ENCODE measurements at places on chromosomes 2 and 18. TPM values are rescaled to one million over a fixed set of nuclear protein-coding genes. Genes with fewer than 3 reads are reported as not detected.

- no peaks in the 10 kb centered on the region for H3K27me3 ChIP-seq
- DNase-seq = no peak
- H3K4me3 ChIP-seq = no peak overlapping the region
- no peaks in the 10 kb centered on the region for H3K36me3 ChIP-seq
- peaks cover 3% of the 10 kb centered on the region for H3K4me1 ChIP-seq
- no peak overlapping the region for H3K27ac ChIP-seq
Measured at GRCh38 chr18:35283923-35284794, 5.9 kb downstream of the ZSCAN30 start.

DNA sequence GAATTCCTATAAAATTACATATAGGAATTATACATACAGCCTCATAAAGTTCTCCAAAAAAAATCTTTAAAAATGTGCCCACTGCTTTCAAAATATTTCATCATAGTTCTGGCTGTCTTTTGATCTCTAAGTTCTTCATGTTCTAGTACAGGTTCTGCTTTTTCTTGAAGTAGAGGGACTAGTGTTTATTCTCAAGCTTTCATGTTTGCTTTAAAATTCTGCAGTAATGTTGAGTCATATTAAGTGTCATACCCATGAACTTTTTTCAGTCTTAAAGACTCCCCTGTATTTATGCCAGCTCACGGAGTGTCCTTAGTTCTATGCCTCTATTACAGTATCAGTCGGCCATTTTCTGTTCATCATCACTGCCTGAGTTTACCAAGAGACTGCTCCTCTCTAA is 54.8 kb upstream of the CCDC141 start:
- no peak overlapping the region for H3K4me3 ChIP-seq
- H3K27ac ChIP-seq = no peak overlapping the region
- H3K27me3 ChIP-seq = no peaks in the 10 kb centered on the region
- H3K4me1 ChIP-seq = peaks cover 9% of the 10 kb centered on the region

GRCh38 chr2:181164699-181165098 is 184.3 kb downstream of the UBE2E3 start:
- DNase-seq = no peak
- H3K27me3 ChIP-seq = no peaks in the 10 kb centered on the region
- no peak overlapping the region for H3K4me3 ChIP-seq
- no peaks in the 10 kb centered on the region for H3K36me3 ChIP-seq

DNA sequence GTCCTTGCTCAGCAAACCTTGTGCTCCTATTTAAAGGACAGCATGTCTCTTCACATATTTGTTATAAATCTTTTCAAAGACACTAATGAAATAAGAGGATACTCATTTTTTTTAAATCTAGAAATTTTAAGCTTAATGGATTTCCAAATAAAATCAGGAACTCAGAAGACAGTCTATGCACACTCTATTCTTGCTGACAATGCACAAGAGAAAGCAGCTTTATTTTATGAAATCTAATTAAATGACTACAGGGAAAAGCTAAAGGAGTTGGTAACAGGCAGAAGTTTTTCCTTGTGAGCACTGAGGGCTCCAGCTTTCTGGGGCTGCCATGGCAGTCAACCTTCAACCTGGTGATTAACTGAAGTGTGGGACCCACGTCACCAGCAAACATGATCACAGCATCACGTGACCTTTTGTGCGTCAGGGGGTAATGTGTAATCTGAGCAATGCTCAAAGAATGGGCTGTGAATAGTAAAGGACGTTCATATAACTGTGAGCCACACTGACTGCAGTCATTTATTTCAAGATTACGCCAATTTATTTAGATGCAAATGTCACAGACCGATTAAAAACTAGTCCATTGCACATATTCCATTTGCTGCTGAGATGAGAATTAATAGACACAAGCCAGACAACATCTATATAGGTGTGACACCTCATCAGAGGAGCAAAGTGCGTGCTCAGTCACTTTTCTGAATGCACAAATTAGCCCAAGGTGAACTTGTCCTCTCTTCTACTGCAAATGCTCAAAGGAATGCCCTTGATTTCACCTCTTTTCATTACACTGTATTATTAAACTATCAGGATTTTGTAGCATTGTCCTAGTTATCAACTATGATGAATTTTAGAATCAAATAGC is 11.6 kb upstream of the DNER start:
- no peaks in the 10 kb centered on the region for H3K36me3 ChIP-seq
- no peak overlapping the region for H3K4me3 ChIP-seq
- peaks cover 14% of the 10 kb centered on the region for H3K27me3 ChIP-seq
- DNase-seq = no peak
- H3K4me1 ChIP-seq = no peaks in the 10 kb centered on the region

- no peaks in the 10 kb centered on the region for H3K4me1 ChIP-seq
- H3K27ac ChIP-seq = no peak overlapping the region
- no peak for DNase-seq
- H3K36me3 ChIP-seq = no peaks in the 10 kb centered on the region
- no peak overlapping the region for H3K4me3 ChIP-seq
Measured at GRCh38 chr2:217371781-217372213, 511.9 kb upstream of the TNP1 start.

DNA sequence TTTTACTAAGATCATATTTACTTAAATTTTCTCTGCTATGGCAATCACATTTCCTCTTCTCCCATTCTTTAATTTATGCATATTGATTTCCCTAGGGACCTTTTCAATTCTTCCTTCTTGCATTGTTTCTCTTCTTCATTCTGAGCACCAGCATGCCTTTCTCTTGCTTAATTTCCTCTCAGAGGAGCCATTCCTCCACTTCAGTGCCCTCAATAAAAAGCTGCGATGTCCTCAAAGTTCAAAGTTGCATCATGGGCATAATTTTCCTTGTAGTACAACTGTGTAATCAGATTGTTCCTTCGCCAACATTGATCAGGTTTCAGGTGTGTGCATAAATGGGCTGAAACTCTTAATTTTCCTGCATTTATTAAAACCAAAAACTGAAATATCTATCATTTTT is 21.8 kb upstream of the CD226 start:
- no peak overlapping the region for H3K4me3 ChIP-seq
- H3K4me1 ChIP-seq = no peaks in the 10 kb centered on the region
- no peaks in the 10 kb centered on the region for H3K36me3 ChIP-seq
- no peaks in the 10 kb centered on the region for H3K27me3 ChIP-seq
- DNase-seq = no peak

DNA sequence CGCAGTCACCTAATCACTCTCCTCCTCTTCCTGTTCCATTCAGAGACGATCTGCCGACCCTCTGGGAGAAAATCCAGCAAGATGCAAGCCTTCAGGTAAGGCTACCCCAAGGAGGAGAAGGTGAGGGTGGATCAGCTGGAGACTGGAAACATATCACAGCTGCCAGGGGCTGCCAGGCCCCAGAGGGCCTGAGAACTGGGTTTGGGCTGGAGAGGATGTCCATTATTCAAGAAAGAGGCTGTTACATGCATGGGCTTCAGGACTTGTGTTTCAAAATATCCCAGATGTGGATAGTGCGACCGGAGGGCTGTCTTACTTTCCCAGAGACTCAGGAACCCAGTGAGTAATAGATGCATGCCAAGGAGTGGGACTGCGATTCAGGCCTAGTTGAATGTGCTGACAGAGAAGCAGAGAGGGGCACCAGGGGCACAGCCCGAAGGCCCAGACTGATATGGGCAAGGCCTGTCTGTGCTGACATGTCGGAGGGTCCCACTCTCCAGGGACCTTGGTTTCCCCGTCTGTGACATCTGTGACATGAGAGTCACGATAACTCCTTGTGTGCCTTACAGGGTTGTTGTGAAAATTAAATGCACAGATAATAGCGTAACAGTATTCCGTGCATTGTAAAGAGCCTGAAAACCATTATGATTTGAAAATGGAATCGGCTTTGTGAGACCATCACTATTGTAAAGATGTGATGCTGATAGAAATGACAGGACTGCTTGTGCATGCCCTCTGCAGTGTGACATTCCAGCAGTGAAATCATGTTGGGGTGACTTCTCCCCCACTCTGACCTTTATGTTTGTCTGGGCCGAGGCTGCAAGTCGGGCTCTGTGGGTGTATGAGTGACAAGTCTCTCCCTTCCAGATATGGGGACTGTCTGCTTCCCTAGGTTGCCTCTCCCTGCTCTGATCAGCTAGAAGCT is 510 bp downstream of the IL1RN start:
- no peak for DNase-seq
- no peak overlapping the region for H3K27ac ChIP-seq
- H3K4me3 ChIP-seq = no peak overlapping the region
- H3K36me3 ChIP-seq = peaks cover 74% of the 10 kb centered on the region
- peaks cover 15% of the 10 kb centered on the region for H3K4me1 ChIP-seq
- no peaks in the 10 kb centered on the region for H3K27me3 ChIP-seq

DNA sequence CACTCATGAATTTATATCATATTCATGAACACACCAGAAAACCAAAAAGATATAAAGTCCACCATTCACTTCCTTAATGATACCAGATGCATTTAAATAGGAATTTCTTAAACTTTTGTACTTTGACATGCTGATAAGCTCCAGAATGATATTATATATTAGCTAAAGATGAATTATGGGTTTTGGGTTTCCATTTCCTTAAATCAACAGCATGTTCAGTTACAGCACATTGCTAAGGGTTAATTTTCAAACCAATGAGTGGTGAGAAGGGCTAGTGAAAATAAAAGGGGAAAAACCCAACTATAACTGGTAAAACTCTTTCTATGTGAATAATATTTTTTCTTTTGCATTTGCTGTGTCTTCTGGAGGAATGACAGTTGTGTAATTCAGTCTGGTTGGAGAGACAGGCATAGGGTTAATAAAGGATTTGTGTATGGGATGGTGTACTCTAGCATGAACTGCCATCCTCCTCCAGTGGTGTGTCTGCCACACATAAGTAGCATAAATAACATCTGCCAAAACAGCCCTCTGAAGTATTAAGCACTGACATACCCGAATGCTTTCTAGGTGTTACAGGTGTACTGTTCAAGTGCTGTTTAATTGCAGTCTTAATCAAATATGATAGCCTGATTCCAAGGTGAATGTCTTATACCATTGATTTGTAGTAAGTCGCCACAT is 19.3 kb upstream of the CPS1 start:
- DNase-seq = no peak
- H3K27ac ChIP-seq = no peak overlapping the region
- no peaks in the 10 kb centered on the region for H3K36me3 ChIP-seq
- H3K4me1 ChIP-seq = no peaks in the 10 kb centered on the region

- no peak overlapping the region for H3K27ac ChIP-seq
- no peak for DNase-seq
- H3K4me1 ChIP-seq = peaks cover 31% of the 10 kb centered on the region
Measured at GRCh38 chr2:105889046-105889445, 144.3 kb downstream of the NCK2 start.

- no peaks in the 10 kb centered on the region for H3K36me3 ChIP-seq
- H3K4me1 ChIP-seq = no peaks in the 10 kb centered on the region
- H3K27ac ChIP-seq = no peak overlapping the region
Measured at GRCh38 chr18:61085036-61085435, 248.2 kb upstream of the CDH20 start.

DNA sequence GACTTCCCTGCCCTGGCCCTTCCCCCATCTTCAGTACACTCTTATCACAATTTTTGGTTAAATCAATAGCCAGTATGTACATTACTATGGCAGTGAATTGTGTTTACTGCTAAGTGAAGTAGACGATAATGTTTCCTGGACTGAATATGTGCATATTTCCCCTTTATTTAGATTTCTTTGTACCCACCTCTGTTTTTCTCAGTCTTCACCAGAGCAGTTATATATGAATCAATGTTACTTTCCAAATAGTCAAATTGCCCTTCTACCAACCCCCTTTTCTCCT is 97.1 kb upstream of the HS6ST1 start:
- DNase-seq = no peak
- H3K27me3 ChIP-seq = no peaks in the 10 kb centered on the region
- no peaks in the 10 kb centered on the region for H3K36me3 ChIP-seq
- no peak overlapping the region for H3K27ac ChIP-seq
- H3K4me3 ChIP-seq = no peak overlapping the region

- H3K4me1 ChIP-seq = no peaks in the 10 kb centered on the region
- H3K27ac ChIP-seq = no peak overlapping the region
- H3K4me3 ChIP-seq = no peak overlapping the region
- peaks cover 13% of the 10 kb centered on the region for H3K36me3 ChIP-seq
- DNase-seq = no peak
Measured at GRCh38 chr18:79919089-79919488, 32.4 kb downstream of the SLC66A2 start.

DNA sequence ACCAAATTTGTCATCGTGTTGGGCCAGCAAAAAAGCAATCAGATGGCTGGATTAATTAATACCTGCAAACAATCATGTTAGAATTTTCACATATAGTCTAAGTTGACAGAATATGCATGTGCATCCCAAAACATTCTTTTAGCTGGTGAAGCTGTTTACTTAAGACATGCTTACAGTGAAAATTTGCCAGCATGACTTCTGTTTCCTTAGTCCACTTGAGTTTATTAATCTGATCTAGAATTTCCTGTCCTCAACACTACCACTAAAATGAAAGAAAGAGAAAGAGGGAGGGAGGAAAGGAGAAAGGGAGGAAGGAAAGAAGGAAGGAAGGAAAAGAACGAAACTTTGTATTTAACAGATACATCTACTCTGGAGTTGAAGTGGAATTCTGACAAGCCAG is 2109.9 kb upstream of the PIK3C3 start:
- no peak for DNase-seq
- H3K4me3 ChIP-seq = no peak overlapping the region
- H3K4me1 ChIP-seq = peaks cover 10% of the 10 kb centered on the region
- no peaks in the 10 kb centered on the region for H3K36me3 ChIP-seq
- no peaks in the 10 kb centered on the region for H3K27me3 ChIP-seq
- H3K27ac ChIP-seq = no peak overlapping the region

GRCh38 chr2:48272199-48272598 is 257.8 kb upstream of the STON1 start:
- no peak overlapping the region for H3K27ac ChIP-seq
- no peaks in the 10 kb centered on the region for H3K4me1 ChIP-seq
- H3K27me3 ChIP-seq = no peaks in the 10 kb centered on the region

- no peak for DNase-seq
- H3K36me3 ChIP-seq = no peaks in the 10 kb centered on the region
- H3K27ac ChIP-seq = no peak overlapping the region
- H3K27me3 ChIP-seq = no peaks in the 10 kb centered on the region
- peaks cover 15% of the 10 kb centered on the region for H3K4me1 ChIP-seq
Measured at GRCh38 chr2:109380502-109381326, 233.1 kb downstream of the SEPTIN10 start.

SPATA3 gene
- total RNA-seq = not detected

AGXT gene
- not detected for total RNA-seq

RETSAT gene
- total RNA-seq = 67.9 TPM

SIGLEC15 gene
- not detected for total RNA-seq

SEH1L gene
- total RNA-seq = 55.5 TPM

ACMSD gene
- not detected for total RNA-seq

TMEM163 gene
- 0.09 TPM for total RNA-seq

IL36A gene
- 54.9 TPM for total RNA-seq
